ENCODE measurements at places on chromosomes 1 and 21. TPM values are rescaled to one million over a fixed set of nuclear protein-coding genes. Genes with fewer than 3 reads are reported as not detected.

Gene IGSF5
- total RNA-seq = 0.30 TPM

Gene S100B
- total RNA-seq = not detected

Gene GJA5
- 0.75 TPM for total RNA-seq

Gene KPRP
- total RNA-seq = not detected

Gene CD247
- total RNA-seq = not detected

Gene CLCA4
- total RNA-seq = not detected

DNA sequence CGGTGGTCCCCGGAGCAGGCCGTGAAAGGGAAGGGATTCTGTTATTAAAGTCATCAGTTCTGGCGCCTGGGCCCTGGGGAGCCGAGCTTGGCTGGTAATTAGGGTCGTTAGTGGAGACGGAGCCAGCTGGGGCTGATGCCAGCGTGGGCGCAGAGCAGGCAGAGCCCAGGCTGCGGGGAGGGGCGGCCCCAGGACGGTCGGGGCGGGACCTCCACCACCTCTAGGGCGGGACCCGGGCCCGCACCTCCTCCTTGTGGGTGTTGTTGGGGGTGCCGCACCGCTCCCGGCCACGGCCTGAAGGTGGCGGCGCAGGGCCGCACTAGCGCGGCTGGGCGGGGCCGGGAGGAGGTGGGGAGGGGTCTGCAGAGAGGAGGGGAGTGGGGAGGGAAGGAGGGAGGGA lies 470.6 kb downstream of the PTPRU start:
- H3K27ac ChIP-seq = no peak overlapping the region
- DNase-seq = no peak
- no peaks in the 10 kb centered on the region for H3K36me3 ChIP-seq
- H3K4me1 ChIP-seq = no peaks in the 10 kb centered on the region

- H3K36me3 ChIP-seq = no peaks in the 10 kb centered on the region
- H3K4me1 ChIP-seq = no peaks in the 10 kb centered on the region
- no peak for DNase-seq
- no peak overlapping the region for H3K27ac ChIP-seq
- H3K4me3 ChIP-seq = no peak overlapping the region
- no peaks in the 10 kb centered on the region for H3K27me3 ChIP-seq
Measured at GRCh38 chr1:199157494-199157893, 518.7 kb downstream of the PTPRC start.

DNA sequence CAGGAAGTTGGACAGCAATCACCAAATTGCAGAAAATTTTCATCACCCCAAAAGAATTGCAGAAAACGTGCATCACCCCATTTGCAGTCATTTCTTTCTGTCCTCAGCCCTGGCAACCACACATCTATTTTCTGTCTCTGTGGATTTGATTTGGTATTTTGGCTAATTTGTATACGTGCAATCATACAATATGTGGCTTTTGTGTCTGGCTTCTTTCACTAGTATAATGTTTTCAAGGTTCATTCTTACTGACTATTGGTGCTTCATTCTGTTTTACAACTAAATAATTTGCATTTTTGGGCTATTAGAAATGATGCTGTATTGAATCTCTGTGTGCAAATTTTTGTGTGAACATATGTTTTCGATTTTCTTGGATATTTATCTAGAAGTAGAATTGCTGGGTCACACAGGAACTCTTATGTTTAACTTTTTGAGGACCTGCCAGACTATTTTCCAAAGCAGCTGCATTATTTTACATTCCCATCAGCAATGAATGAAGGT lies 24.8 kb upstream of the PRDM2 start:
- no peaks in the 10 kb centered on the region for H3K27me3 ChIP-seq
- no peaks in the 10 kb centered on the region for H3K4me1 ChIP-seq
- H3K27ac ChIP-seq = no peak overlapping the region
- no peak for DNase-seq
- H3K36me3 ChIP-seq = no peaks in the 10 kb centered on the region
- no peak overlapping the region for H3K4me3 ChIP-seq

GRCh38 chr1:106678279-106679050 lies 378.0 kb upstream of the PRMT6 start:
- no peaks in the 10 kb centered on the region for H3K36me3 ChIP-seq
- no peaks in the 10 kb centered on the region for H3K4me1 ChIP-seq
- no peaks in the 10 kb centered on the region for H3K27me3 ChIP-seq
- DNase-seq = no peak
- H3K27ac ChIP-seq = no peak overlapping the region

DNA sequence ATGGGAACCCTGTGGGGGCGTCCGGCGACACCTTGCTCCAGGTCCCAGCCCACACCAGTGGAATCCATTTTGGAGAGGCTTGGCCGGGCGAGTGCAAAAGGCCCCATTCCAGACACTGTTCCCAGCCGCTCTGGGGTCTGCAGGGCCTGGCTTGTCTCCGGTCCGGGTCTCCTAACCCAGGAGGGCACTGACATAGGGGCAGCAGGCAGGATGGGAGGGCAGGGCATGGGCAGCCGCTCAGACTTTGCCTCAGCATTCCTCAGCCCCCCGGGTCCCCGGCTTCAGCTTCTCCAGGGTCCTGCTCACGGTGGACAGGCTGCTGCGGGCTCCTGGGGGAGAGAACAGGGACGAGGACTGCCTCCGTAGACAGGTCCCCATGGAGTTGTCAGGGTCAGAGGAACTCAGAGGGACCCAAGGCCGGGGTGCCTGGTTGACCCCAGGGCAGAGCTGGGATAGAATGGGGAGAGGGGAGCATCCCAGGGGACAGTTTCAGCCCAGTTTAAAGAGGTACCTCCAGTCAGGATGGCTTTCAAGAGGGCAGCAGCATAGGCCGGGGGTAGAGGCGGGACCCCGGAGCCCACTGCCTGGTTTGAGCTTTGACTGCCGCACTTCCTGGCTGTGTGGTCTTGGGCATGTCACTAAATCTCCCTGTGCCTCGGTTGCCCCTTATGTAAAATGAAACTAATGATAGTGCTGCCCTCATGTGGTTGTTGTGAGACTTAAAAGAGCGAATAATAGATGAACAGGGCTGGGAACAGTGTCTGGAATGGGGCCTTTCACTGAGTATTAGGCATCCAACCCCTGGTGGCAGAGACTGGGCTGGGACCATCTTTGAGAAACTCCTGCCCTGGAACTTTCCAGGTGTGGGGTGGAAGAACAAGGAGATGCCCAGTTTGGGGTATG lies 3.7 kb downstream of the KNCN start:
- DNase-seq = peak; percentile 27
- H3K36me3 ChIP-seq = no peaks in the 10 kb centered on the region
- no peak overlapping the region for H3K4me3 ChIP-seq
- no peaks in the 10 kb centered on the region for H3K27me3 ChIP-seq

DNA sequence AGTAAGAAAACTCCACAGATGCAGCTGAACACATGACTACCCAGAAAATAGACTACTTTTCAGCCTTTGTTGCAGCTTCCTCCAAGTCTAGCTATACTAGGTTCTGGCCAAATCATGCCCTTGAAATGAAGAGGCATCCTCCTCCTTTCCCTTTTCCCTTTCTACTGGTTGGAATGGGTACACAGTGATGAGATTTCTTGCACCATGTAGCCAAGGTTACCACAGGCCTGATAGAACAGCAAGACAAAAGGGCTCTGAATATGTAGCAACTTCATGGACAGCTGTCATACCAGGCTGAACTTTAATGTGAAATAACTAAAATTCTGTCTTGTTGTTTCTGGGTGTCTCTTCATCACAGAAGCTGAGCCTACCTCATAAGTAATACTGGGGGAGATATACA lies 146.5 kb downstream of the PDE4B start:
- no peaks in the 10 kb centered on the region for H3K4me1 ChIP-seq
- no peak overlapping the region for H3K4me3 ChIP-seq
- DNase-seq = no peak
- H3K36me3 ChIP-seq = no peaks in the 10 kb centered on the region

DNA sequence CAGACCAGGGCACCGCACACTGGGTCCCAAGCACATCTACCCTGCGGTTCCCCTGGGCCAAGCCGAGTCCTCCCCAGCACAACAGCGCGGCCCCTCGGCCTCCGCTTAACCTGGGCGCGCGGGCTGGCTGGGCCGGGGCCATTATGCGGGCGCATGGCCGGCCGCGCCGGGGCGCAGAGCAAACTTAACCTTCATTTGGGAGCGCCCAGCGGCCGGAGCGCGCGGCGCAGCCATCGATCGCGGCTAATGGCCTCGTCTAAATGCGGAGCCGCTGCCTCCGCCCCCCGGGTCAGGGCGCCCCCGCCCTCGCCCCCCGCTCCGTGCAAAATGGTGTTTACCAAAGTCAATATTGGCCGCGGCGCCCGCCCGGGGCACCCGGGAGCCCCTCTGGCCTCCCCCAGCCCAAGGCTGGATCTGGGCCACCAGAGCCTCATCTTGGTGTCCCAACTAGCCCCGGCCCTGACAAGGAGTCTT lies 272.1 kb downstream of the TRABD2B start:
- no peaks in the 10 kb centered on the region for H3K36me3 ChIP-seq
- no peak overlapping the region for H3K4me3 ChIP-seq
- peaks cover 24% of the 10 kb centered on the region for H3K4me1 ChIP-seq
- no peaks in the 10 kb centered on the region for H3K27me3 ChIP-seq

DNA sequence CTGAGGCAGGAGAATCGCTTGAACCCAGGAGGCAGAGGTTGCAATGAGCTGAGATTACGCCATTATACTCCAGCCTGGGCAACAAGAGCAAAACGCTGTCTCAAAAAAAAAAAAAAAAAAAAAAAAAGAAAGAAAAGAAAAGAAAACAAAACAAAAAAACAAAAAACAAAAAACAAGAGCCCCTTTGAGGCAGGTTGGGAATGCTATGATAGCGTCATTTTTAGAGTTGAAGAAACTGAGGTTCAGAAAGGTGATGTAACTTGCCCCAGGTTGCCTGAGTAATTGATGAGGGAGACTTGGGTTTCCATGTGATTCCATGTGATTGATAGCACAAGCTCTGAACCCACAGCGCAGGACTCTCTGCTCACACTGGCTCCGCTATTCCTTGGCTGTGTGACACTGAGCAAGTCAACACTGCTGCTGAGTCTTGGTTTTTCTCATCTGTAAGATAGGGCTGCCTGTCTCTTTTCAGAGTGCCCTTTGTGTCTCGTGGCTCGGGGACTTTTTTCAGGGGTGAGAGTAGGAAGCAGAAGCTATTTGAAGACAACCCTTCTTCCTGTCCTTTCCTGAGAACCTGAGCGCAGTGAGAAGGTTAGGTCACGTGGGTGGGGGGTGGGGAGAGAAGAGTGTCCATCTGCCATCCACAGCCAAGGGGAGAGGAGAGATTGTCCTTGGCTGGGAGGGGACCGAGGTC lies 2.5 kb downstream of the CNR2 start:
- no peaks in the 10 kb centered on the region for H3K27me3 ChIP-seq
- H3K4me1 ChIP-seq = no peaks in the 10 kb centered on the region
- H3K4me3 ChIP-seq = no peak overlapping the region
- no peak for DNase-seq

GRCh38 chr1:226723657-226724532 lies 15.2 kb downstream of the ITPKB start:
- no peaks in the 10 kb centered on the region for H3K27me3 ChIP-seq
- H3K27ac ChIP-seq = no peak overlapping the region
- H3K4me3 ChIP-seq = no peak overlapping the region
- no peaks in the 10 kb centered on the region for H3K36me3 ChIP-seq

DNA sequence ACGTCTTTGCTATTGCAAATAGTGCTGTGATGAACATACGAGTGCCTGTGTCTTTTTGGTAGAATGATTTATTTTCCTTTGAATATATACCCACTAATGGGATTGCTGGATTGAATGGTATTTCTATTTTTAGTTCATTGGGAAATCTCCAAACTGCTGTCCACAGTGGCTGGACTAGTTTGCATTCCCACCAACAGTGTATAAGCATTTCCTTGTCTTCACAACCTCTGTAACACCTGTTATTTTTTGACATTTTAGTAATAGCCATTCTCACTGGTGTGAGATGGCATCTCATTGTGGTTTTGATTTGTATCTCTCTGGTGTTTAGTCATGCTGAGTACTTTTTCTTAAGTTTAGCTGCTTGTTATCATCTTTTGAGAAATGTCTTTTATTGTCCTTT lies 215.0 kb downstream of the FMN2 start:
- H3K4me3 ChIP-seq = no peak overlapping the region
- no peaks in the 10 kb centered on the region for H3K4me1 ChIP-seq

- peak; percentile 17 for DNase-seq
- 0 out of 2 replicates have a peak, but pooled peaks cover 3% of the 10 kb centered on the region for H3K4me1 ChIP-seq
- no peak overlapping the region for H3K27ac ChIP-seq
Measured at GRCh38 chr1:16095447-16095846, 22.0 kb upstream of the FAM131C start.

GRCh38 chr1:203743091-203743571 lies 21.9 kb upstream of the LAX1 start:
- H3K27ac ChIP-seq = no peak overlapping the region
- no peaks in the 10 kb centered on the region for H3K36me3 ChIP-seq
- no peak overlapping the region for H3K4me3 ChIP-seq
- no peaks in the 10 kb centered on the region for H3K4me1 ChIP-seq

GRCh38 chr1:22855668-22856606 lies 116.7 kb downstream of the LACTBL1 start:
- DNase-seq = no peak
- no peak overlapping the region for H3K4me3 ChIP-seq
- H3K4me1 ChIP-seq = no peaks in the 10 kb centered on the region

DNA sequence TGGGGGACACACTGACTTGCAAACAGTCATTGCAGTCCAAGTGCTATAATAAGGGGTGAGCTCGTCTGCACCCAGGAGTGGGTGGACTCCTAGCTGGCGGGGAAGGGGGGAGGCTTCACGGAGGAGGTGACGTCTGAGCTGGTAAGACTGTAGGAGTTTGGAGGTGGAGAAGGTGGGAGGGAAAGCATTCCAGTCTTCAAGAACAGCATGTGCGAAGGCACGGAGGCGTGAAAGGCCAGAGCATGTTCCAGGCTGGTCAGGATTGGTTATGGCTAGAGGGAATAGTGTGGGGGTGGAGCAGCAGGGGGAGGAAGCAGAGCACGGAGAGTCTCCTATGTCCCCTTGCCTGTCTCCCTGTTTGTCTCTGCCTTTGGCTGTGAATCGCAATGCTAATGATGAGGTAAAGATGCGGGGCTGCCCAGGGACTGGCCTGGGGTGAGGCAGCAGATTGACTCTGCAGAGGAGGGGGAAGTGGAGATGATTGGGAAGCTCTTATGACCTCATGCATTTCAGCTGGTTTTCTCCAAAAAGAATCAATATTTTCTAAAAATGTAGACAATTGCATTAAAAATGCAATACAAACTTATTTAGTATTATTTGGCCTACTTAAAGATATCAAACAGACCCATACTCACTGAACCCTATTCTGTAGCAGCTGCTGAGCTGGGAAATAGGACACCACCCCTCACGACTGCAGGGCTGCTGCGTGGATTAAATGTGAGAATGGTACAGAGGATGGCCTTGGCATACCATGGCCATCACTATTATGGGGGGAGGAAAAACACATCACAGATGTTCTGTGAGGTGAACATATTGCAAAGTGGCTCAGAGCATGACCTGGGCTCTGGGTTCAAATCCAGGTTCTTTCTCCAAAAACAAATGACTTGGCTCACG lies 2.6 kb upstream of the ZNF436 start:
- no peak overlapping the region for H3K4me3 ChIP-seq
- no peaks in the 10 kb centered on the region for H3K27me3 ChIP-seq
- H3K27ac ChIP-seq = no peak overlapping the region
- H3K36me3 ChIP-seq = no peaks in the 10 kb centered on the region
